Iris pigment epithelial cell (primary cell): ENCODE measurements at places on chromosomes 6 and 20.
A peak's percentile ranks its signal among the peaks of the same experiment; 100 is the strongest.

GRCh38 chr6:91442342-91442741 lies 855.5 kb upstream of the MAP3K7 start:
- no peak for DNase-seq

GRCh38 chr6:16690608-16691142 lies 70.6 kb downstream of the ATXN1 start:
- peak; percentile 81 for DNase-seq

GRCh38 chr20:12570371-12570770 lies 438.4 kb upstream of the SPTLC3 start:
- peak; percentile 1 for DNase-seq

DNA sequence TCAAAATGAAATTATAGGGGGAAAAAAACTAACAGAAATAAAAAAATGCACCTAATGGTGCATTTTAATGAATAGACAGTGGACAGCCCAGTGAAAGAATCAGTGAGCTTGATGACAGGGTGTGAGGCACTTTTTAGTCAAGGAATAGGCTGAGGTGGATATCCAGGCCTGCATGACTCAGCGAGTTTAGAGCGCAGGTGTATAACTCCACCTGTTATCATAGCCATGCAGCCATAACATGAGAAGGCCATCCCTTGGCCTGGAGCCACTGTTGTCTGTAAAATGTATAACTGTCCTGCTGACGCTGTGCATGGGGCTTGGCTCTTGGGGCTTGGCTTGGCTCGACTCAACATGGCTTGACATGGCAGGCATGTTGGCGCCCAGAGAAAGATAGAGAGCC lies 331.5 kb upstream of the NOX3 start:
- DNase-seq: no peak

DNA sequence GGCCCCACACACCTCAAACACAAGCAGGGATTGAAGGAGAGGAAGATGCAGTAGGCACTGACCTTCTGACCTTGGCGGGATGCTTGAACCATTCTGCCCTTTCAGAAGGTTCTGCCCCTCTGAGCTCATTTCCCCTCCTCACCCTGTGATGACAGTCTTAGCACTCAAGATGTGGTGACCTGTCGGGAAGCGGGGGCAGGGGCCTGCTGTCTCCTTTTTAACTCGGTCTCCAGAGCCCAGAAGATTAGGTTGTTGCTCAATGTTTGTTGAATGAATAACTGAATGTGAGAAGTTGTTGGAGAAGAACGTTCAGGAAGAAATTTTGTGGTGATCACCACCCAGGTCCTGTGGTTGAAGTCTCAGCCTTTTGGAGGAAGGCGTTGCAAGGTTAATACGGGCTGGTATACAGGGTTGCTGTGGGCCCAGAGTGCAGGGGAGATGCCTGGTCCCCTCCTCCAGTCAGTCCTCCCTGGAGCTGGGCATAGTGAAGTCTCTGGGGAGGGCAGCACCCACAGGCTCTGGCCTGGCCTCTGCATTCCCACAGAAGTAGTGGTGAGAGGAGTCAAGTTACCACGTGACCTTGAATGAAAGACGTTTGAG lies 49.7 kb upstream of the FUCA2 start:
- no peak for DNase-seq

GRCh38 chr6:97294451-97294850 lies 11.4 kb upstream of the MMS22L start:
- DNase-seq: peak; percentile 27

DNA sequence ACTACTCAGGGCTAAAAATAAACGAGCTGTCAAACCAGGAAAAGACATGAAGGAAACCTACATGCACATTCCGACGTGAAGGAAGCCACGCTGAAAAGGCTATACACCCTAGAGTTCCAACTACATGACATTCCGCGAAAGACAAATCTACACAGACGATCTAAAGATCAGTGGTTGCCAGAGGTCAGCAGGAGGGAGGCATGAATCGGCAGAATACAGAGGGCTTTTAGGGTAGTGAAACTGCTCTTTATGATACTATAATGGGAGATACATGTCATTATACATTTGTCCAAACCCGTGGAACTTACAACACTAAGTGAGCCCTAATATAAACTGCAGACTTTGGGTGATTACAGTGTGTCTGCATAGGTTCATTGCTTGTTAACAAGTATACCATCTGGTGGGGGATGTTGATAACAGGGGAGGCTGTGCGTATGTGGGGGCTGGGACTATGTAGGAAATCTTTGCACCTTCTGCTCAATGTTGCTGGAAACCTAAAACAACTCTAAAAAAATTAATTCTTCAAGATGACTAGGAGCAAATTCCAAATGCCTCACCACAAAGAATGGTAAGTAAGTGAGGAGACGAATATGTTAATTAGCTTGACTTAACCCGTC lies 132.2 kb upstream of the CDH4 start:
- no peak for DNase-seq

GRCh38 chr6:167266830-167267555 lies 24.1 kb upstream of the UNC93A start:
- no peak for DNase-seq

DNA sequence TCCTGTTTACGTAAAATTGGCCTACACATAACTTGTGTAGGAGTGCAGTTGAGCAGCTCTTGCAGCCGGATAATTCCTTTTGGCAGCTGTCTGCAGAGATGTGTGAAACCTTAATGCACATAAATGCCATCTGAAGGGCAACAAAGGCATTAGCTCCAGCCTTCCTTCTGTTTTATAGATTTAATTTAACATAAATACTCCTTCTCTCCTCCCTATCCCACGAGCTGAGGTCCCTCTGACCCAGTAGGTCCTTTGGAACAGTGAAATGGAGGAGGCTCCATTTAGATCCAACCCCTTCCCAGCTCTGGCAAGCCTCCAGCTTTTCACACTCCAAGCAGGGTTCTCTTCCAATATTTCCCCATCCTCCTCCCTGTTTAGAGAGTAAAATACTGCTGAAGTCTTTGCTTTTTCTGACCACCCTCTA lies 6.5 kb downstream of the PLEKHG1 start:
- no peak for DNase-seq

DNA sequence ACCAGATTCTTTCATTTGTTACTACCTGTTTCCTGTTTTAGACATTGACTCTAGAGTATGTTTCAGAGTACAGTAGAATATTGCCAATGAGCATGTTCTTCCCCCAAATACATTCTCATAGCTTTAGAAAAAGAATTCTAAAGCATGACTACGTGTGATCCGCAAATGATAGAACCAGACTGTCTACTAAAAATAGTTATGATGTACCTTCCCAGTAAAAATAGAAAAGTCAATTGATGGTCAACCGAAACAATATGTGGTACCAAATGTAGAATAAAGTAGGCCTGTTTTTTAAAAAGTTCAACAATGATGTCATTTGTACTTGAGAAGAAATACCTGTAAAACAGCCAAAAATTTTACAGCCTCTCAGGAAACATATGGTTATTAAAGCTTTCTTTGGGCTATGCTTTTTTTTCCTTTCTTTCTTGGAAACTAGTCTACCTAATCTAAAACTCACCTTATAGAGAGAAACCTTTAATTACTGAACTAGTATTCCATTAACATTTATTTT lies 130.1 kb upstream of the MTHFD1L start:
- no peak for DNase-seq

DNA sequence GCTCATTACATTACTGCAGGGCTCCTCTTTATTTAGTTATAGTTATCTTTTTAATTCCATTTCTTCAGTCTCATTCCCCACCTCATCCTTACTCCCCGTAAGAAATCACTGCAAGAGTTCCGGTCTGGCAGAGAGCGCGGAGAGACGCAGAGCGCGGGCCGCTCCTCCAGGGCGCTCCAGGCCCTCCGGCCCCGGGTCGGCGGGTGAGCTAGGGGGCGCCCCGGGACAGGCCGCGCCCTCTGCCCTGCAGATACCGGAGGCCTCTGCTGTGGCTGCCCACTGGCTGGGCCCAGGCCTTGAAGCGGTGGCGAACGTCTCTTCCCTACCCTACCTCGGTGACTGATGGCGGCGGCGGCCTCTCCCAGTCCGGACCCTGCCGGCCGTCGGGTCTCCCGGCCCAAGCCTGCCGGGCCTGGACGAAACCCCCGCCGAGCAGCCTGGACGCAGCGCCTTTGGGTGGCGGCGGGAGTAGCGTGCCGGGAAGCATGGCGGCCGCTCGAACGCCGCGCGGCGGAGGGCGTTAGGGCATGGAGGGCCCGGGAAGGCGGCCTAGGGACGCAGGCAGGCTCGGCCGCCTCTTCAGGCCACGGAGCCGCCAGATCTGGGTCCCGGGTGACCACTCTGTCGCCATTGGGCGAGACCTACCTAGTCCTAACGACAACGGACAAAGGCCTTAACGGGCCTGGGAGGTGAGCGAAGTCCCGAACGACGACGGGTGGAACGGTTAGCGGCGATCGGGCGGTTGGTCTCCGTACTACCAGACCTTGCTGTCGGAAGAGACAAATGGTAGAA lies 16.4 kb upstream of the HMGN4 start:
- peak; percentile 81 for DNase-seq

- no peak for DNase-seq
Observed at GRCh38 chr6:28712982-28713381, 187.3 kb downstream of the GPX5 start.

GRCh38 chr20:3434232-3434631 lies 26.8 kb upstream of the DNAAF9 start:
- DNase-seq: no peak

DNA sequence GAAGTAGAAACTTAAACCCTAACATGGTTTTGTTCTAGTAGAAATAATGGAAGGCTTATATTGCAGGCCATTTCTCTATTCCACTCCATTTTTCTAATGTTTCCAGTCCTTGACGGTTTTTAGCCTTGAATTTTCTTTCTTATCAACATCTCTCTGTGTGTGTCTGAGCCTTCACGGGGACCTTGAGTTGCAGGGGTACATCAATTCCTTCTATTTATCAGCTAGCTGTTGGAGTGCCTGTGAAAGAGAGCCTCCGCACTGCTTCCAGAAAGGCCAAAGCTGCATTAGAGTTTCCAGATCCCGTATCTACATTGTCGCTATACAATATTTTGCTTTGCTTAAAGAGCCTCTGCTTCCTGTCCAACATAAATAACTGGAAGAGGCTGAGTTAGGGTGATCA lies 5.4 kb upstream of the HSF2 start:
- no peak for DNase-seq

DNA sequence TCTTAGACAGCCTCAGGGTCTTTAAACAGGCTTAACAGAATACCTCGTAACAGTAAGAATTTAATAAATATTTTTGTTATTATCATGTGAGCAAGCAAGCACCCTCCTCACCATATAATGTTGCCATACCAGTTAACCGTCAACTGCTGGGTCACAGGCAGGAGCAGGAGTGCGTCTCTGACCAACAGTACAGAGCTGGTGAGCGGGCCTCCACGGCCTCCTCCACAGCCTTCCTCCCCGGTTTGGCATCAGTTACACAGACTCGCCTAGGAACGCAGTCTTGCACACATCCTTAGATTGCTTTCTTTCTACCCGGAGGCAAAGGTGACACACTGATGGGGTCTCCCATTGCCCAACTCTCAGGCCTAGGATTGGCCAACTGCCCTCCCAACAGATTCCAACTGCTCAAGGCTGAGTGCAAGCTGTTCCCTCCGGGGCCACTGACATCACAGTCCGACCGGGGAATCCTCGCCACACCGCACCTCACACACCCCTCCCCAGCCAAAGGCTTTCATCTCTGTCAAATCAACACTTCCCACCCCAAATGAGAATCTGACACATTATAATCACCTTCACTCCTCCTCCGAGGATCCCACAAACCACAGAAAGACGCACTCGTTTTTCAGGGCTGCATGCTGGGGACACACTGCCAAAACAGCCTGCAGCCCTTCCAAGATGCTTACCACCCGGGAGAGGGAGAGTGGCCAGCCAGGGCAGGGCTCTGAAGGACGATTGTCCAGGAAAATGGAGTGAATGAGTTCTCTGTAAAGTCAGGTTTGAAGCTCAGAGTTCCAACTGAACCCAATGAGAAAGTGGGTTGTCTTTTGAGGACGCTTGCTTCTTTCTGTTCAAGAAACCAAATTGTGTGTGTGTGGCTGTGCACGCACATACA lies 63.2 kb downstream of the PDE10A start:
- DNase-seq: no peak

GRCh38 chr20:64233725-64234124 lies 21.8 kb upstream of the PCMTD2 start:
- DNase-seq: no peak

DNA sequence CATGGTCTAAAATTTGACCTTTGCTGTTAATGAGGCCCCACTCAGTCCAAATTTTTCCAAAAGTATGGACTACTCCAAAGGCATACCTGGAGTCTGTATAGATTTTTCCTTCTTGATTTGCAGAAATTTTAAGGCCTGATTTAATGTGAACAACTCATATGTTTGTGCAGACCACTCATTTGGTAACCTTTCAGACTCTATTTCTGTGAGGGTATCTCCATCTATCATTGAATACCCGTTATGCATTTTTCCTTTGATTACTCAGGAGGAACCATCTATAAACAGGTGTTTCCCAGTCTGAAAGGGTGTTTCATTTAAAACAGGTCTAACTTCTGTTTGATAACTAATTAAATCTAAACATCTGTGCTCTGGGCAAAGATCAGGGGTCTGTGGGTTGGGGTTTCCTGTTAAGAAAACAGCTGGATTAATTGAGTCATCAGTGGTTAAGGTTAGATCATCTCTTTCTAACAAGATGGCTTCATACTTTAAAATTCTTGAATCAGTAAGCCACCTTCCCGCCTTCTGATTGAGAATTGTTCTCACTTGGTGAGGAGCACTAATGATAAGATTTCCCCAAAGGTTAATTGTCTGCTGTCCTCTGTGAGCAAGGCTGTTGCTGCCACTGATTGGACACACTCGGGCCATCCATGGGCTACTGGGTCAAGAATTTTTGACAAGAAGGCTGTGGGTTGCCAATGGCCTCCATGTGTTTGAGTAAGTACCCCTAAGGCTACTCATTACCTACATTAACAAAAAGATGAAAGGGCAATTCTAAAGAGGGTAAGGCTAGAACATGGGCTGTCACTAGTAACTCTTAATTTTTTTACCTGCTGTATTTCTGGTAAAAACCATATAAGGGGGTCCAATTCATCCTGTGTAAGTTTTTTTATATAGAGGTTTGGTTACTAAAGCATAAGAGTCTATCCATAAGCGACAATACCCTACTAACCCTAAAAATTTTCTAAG lies 24.1 kb downstream of the HLA-B start:
- no peak for DNase-seq

DNA sequence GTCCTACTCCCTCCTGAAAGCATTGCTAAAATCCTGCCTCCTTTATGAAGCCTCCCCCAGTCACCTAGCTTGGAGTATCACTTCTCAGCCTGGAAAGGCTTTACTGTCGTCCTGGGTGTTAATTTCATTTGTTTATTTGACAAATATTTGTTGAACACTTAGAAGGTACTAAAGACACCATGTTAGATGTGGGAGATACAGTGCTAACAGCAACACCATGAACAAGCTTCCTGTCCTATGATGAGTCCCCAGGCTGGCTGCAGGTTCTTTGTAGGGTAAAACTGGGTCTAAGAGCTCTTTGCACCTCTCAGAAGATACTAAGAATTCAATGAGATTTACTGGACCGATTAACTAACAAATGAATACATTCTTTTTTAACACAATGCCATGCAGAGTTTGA lies 109.2 kb upstream of the TMEM170B start:
- no peak for DNase-seq

DNA sequence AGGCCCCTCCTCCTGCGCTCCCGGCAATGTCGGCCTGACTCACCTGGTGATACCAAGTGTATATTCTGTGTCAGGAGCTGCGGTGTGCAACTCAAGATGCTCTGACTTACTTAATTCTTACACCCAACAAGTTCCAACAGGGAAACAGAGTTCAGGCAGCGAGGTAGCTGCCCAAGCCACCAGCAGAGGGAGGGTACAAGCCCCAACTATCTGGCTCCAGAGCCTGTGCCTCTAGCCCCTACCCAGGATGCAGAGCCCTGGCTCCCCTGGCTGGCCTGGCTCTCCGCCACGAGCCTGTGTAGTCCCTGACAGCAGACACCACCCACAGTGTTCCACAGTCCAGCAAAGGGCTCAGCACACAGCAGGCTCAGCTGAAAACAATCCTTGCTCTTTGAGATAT lies 34.9 kb downstream of the C20orf203 start:
- peak; percentile 7 for DNase-seq
